NCI-H69 (cell line): ENCODE measurements at places on chromosomes 16 and 17.

GRCh38 chr16:4399001-4399730 is 17.2 kb downstream of the CORO7 start:
- DNase-seq = no peak

DNA sequence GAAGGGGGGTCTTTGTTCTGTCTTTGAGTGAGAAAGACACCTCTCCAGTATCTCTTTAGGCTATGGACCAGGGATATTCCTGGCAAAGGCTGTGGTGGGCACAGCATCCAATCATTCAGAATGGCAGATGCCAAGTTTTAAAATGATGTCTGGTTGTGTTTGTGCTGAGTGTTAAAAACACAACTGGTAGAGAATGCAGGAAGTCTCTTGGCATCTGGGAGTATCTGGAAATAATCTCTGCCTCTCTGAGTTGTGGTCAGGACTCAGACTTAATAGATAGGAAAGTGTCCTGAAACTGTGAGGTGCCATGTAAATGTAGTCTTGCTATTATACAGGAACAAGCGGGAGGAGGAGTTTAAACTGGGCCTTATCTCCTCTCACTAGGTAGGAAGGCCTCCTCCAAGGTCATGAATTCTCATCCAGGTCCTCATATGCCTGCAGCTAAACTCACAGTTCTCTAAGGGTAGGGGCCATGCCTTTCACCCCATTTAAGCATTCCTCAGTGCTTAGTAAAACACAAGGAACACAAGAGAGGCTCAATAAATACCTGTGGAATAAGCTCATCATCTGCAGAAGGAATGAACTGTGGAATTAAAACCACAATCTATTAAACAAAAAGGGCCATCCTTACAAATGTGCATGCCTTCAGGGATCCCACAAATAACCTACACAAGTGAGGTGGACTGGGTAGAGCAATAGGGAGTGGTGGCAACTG is 317.6 kb downstream of the CBLN1 start:
- DNase-seq = no peak

GRCh38 chr17:67818110-67819002 is 6.9 kb upstream of the BPTF start:
- DNase-seq = peak; percentile 44

- peak; percentile 91 for DNase-seq
Observed at GRCh38 chr17:43368740-43369506, 29.9 kb upstream of the ARL4D start.

DNA sequence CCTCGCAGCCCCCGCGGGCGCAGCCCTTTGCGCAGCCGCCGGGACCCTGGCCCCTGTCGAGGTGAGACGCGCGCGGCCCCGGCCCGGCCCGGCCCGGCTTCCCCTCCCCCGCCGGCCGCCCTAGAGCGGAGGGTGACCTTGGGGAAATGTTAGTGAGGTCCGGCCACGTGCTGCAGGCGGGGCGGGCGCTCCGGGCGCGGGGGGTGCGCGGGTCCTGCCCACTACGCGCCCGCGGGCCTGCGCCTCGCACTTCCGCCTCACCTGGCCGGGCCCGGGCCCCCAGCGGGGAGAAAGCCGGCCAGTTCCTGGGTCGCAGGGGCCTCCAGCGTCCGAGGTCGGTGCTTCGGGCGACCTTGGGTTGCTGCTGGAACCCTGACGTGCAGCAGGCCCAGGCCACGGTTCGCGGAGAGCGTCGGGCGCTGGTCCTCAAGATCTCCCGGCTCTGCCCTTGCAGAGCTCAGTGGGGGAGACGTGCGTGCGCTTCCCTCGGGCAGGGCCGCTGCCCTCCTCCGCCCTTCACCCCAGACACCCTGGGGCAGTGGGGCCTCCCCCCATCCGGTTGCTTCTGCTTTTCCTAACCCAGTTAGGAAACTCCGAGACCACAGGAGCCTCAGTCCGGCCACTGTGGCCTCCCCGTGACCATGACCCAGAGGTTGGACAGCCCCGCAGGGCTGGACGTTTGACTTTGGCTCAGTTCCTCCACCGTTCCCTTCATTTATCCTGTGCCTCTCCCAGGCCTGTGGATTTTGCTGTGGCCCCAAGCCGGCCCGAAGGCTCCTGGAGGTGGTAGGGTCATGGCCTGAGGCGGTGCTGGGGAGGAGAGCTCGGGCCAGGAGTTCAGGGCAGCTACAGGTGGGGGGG is 791 bp downstream of the MCRIP2 start:
- peak; percentile 84 for DNase-seq

DNA sequence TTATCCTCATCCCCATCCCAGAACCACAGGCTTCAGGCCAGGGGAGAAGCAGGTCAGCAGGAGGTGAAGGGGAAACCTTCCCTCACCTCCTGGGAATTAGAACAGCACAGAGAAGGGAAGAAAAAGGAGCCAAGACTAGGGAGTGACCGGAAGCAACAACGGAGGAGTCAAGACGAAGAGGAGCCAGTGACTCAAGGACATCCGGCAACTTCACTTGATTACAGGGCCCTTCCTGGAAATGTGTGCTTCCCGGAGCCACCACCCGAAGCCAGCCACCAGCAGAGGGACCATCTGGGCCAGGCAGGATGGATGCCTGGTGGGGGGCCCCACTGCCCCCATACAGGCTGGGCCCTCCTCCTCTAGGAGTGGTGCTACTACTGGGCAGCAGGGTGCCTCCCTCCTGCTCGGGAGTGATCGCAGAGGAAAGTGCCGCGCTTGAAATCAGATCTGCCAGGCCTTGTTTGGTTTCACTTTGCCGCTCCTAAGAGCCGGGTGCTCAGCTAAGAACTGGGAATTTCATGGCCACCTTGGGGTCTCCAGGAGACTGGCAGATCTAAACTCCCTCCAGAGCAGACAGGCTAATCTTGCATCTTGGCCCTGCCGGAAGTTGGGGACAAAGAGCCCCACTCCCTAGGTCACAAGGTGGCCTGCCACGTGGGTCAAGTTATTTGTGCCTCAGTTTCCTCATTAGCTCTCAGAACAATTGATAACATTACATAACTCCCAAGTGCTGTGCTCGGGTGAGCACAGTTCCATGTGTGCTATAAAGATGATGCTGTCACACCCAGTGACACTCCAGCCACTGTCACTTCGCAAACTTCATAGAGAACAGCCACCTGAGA is 6.6 kb downstream of the CDC42EP4 start:
- peak; percentile 96 for DNase-seq

DNA sequence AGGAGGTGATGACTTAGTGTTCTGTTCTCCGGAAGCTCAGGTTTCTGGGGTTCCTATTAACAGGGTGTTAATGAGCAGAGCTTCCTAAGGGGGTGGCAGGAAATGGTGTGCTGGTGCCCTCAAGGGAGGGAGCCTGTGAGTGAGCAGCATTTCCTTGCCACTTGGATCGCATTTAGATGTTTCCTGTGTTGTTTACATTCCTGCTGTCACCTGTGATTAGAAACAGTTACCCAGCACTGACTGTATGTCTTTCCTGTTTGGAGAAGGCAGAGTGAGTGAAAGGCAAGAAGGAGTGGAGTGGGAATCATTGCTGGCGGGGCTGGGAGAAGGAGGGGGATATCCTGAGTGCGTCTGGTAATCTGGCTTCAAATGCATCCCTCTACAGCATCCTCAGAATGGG is 214.6 kb downstream of the CCDC182 start:
- peak; percentile 83 for DNase-seq

- no peak for DNase-seq
Observed at GRCh38 chr16:55574811-55575210, 8.3 kb downstream of the CAPNS2 start.

GRCh38 chr17:68906638-68907037 is 48.6 kb downstream of the ABCA8 start:
- DNase-seq = peak; percentile 7

- DNase-seq = no peak
Observed at GRCh38 chr17:79952265-79952877, 83.3 kb downstream of the TBC1D16 start.

- DNase-seq = no peak
Observed at GRCh38 chr16:6548507-6548906, 784.1 kb upstream of the RBFOX1 start.

DNA sequence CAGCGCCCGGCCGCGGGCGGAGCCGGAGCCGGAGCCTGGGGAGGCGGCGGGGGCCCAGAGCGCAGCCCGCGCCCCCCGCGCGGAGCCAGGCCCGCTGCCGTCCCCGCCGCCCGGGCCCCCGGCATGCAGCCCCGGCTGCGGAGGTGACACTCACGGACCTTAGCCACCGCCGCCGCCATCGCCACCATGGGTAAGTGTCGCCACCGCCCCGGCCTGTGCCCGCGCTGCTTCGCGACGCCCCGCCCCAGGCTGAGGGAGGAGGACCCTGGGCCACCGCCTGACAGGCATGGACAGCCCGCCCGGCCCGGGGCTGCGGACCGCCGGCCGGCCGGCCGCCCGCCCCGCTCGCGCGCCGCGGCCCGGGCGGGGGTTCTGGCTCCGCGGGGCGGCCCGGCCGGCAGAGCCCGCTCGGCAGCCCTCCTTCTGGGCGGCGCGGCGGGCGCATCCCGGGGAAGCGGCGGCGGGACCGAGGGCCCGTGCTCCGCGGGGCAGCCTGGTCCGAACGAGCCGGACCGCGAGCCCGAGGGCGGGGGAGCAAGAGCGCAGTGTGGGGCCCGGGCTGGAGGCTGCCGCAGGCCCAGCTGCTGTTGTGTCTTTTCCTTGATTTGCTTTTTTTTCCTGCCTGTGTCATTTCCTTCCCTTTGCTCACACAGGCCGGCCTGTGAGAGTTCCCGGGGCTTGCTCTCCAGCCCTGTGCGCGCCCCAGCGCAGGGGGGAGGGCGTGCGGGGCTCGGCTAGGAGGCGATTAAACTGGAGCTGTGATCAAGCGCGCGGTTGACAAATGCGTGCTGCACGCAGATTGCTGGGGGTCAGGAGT is 565 bp downstream of the MAP3K3 start:
- peak; percentile 72 for DNase-seq

GRCh38 chr16:66547101-66547989 is 2.6 kb downstream of the TK2 start:
- peak; percentile 16 for DNase-seq

DNA sequence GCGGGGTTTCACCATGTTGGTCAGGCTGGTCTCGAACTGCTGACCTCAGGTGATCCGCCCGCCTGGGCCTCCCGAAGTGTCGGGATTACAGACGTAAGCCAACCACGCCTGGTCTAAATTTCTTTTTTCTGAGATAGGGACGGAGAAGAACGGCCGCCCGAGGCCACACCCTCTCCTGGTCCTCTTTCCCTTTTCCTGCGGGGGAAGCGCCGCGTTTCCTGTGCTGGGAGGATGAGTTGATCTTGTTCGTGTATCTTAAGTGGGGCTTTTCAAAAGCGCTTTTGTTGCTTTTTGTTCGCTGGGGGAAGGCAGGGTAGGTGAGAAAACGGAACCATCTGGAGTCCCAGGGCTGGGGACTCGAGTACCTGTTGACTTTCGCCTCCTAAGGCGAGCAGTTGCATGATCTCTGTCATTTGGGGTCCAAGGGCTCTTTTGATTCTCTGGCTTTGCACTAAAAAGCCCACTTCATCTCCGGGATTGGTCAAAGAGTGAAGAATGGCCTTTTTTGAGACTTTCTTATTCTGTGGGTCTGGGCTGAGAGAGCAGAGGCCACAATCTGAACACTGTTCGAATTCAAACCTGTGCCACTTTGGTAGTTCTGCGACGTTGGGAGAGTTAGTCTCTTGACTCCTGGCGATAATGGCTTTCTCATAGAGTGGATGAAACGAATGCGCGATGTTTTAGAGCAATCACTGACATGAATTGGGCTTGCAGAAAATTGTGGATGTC is 1.3 kb downstream of the FUS start:
- peak; percentile 69 for DNase-seq

DNA sequence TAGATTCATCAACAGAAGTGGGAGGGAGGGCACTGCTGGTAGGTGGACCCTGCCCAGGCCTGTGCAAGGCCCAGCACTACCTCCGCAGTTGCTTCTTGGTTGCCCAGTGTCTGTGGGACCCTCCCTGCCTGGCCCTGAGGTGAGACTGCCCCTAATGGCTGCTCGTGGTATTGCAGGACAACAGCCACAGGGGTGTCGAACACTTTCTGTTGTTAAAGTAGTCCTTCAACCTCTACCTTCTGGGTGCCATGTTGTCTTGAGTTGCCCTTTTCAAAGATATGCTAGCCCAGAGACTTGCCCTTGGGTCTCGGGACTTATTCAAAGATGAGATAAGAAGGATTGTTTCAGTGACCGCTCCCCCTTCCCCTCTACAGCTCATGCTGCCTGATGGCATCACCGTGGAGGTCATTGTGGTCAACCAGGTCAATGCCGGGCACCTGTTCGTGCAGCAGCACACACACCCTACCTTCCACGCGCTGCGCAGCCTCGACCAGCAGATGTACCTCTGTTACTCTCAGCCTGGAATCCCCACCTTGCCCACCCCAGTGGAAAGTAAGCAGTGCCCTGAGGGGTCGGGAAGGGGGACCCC is 29.1 kb downstream of the AKAP1 start:
- DNase-seq = peak; percentile 50

DNA sequence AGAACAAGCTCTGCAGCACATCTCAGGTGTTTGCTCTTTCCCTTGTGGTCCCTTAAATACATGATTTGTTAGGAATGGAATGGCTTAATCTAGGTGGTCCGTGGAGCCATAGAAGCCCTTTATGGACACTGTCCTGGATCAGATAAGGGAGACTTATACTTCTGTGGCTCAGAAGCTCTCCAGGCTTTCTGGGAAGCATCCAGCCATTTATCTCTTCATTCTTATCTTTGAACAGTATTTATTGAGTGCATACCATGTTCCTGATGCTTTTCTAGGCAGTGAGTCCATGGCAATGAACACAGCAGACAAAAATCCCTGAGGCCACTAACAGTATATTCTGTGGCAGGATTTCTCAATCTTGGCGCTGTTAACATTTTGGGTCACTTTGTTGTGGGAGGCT is 474.5 kb upstream of the EEF2KMT start:
- DNase-seq = no peak

DNA sequence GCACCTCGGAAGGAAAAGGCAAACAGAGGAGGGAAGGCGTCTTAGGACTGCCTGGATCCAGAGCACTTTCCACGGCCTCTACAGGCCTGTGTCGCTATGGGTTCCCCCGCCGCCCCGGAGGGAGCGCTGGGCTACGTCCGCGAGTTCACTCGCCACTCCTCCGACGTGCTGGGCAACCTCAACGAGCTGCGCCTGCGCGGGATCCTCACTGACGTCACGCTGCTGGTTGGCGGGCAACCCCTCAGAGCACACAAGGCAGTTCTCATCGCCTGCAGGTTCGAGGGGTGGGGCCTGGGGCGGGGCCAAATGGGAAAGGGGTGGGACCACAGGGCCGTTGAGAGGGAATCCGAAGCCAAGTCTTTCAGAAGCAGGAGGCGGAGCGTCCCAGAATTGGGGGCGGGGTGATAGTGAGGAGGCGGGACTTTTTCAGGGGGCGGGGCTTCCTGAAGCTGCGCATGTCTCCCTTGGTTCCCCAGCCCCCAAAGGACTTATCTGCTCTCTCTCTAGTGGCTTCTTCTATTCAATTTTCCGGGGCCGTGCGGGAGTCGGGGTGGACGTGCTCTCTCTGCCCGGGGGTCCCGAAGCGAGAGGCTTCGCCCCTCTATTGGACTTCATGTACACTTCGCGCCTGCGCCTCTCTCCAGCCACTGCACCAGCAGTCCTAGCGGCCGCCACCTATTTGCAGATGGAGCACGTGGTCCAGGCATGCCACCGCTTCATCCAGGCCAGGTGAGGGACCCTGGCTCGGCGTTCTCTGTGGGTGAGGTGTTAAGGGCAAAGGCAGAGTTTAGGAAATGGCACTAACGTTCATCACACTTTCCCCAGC is 939 bp downstream of the BCL6B start:
- peak; percentile 25 for DNase-seq
